ENCODE measurements at places on chromosomes 7 and 10.

DNA sequence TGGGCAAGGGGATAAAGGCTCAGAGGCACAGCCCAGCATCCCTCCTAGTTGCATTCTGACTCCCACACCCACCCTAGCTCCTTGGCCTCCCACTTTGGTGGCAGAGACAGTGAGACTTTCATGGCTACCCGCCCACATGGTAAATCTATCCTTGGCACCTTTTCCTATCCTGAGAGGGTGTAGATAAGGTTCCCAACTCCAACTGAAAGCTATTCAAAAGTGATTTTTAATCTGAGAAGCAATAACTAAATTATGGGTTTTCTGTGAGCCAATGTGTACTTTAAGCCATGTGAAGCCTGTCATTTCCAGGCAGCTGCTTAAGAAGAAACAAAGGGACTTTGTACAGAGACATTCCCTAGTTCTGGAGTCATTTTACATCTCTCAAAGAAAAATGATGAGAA, 9.1 kb downstream of the LAMB1 start:
- DNase-seq, result peak; percentile 39

DNA sequence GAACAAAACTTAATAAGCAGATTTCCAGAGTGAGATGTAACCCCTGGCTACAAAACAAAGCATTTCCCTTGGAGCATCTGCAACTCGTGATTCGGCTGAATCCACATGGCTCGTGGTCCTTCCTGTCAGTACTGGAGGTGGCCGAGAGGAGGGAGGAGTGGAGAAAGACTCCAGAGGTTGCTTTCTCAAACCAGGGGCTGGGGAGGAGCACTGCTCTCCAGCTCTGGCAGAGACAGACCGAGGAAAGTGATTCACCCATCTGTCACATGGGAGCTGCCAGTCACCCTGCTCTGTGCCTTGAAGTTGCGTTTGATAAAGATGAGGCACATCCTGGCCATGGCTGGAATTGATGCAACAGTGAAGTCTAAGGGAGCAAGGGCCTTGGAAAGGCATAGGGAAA, 72.7 kb downstream of the COL13A1 start:
- no peak for DNase-seq

DNA sequence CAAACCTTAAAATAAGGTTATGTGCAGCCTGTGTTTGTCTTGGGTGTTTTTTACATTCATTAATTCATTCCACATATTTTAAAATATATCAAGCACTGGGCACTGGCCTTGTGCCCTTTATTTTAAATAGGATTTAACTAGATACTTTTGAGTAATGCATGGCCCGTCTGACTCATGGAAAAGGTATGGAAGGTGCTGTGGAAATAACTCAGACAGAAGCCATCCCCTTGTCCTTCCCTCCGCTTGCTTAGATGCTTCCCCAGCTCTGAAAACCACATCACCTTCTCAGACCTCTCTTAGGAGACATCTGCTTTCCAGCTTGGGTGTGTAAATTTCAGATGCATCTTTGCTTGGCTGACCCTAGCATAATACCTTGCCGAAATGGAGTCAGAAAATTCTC, 30.5 kb downstream of the SLC18A2 start:
- DNase-seq, result no peak

DNA sequence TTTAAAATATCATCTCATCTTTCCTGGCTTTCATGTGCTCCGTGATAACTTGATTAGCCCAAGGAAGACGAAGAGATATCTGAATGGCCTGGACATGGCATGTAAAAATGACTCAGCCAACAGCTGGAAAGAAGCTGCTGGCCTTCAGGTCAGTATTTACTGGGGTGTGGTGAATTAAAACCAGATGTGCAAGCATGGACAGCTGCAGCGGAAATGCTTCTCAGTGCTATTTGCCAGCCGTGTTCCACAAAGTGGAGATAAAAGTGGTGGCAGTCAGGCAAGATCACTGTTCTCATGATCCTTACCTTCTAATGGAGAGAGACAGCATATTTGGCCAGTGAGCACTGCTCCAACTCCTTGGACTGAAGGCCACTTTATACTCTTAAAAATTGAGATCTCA, 203.1 kb upstream of the VSTM2A start:
- no peak for DNase-seq

DNA sequence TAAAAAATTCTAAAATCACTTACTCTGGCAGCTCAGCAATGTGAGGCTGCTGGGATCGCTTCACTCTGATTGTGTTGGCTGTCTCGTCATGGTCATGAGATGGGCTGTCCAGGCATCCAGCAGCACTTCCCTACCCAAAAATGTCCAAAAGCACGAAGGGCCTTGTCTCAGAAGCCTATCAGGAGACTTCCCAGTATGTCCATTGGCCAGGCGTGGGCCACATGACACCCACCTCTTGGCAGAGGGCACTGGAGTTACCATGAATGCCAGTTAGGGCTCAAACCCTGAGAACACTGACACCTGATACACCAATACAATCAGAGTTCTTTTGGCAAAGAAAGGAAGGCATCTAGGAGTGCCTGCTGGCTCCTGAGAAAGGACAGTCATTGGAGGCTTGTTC, 27.0 kb upstream of the GLI3 start:
- DNase-seq, result no peak

DNA sequence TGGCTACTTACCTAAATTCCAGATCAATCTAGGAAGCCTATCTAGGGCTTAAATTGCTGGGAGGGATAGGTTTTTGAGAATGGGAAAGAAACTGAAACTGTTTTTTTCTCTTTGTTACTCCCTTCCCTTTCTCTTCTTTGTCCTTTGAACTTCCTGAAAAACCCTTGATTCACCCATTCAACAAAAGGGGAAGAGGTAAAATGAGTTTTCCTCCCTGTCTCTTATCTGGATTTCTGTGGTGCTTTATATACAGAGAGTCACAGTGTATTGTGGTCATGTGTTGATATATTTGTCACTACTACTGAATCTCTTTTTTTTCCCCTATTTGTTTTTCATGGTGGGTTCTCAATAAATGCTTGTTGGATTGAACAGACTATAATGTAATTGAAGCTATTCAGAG, 19.8 kb upstream of the NUP205 start:
- no peak for DNase-seq

GRCh38 chr7:936386-937054, 18.0 kb downstream of the ADAP1 start:
- DNase-seq, result no peak

DNA sequence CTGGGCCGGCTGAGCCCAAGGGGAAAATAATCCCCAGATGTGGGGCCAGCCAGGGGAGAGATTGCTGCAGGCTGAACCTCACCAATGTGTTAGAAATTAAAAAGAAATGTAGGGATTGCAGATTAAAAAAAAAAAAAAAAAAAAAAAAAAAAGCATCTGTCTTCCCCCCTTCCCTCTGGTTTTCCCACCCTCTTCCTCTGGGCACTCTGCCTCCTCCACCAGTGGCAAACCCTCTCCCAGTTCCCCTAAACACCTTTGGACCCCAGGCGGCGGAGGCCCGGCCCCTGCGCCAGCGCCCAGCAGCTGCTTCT, 7.1 kb downstream of the MNX1 start:
- DNase-seq, result no peak

- DNase-seq, result no peak
These were observed 160.5 kb downstream of the AOAH start for GRCh38 chr7:36563706-36564327.

DNA sequence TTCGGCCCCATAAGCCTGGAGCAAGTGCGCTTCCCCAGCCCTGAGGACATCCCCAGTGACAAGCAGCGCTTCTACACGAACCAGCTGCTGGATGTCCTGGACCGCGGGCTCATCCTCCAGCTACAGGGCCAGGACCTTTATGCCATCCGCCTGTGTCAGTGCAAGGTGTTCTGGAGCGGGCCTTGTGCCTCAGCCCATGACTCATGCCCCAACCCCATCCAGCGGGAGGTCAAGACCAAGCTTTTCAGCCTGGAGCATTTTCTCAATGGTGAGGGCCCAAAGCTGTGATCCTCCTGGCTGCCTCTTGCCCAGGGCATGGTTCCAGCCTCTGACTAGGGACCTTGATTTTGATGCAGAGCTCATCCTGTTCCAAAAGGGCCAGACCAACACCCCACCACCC, 10.1 kb downstream of the IRF5 start:
- no peak for DNase-seq

GRCh38 chr10:95688648-95689047, 5.1 kb downstream of the TCTN3 start:
- no peak for DNase-seq

GRCh38 chr10:55750458-55750857, 610.6 kb downstream of the ZWINT start:
- no peak for DNase-seq

- DNase-seq, result no peak
These were observed 956.7 kb downstream of the CCSER2 start for GRCh38 chr10:85284778-85285770.

GRCh38 chr10:24360282-24361127, 151.6 kb downstream of the KIAA1217 start:
- peak; percentile 15 for DNase-seq

GRCh38 chr10:106898446-106898845, 266.1 kb downstream of the SORCS1 start:
- DNase-seq, result no peak

GRCh38 chr10:129935867-129936152, 28.3 kb downstream of the EBF3 start:
- DNase-seq, result peak; percentile 67

GRCh38 chr7:75033064-75033463, 40.5 kb downstream of the RCC1L start:
- no peak for DNase-seq

DNA sequence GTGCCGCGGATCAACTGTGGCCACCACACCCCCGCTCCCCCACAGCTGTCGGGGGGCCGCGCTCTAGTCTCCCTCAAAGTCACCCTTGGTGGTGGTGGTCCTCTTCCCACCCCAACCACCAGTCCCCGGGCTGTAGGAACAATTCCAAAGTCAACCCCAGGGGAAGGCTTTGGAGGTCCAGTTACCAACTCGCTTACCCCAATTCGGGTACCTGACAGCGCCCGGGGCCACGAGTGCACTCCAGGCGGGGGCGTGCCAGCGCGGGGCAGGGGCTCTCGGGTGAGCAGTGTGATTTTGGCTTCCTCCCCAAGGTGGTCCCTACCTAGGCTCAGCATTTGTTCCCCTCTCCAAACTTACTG, 584 bp upstream of the ZMIZ1 start:
- no peak for DNase-seq

DNA sequence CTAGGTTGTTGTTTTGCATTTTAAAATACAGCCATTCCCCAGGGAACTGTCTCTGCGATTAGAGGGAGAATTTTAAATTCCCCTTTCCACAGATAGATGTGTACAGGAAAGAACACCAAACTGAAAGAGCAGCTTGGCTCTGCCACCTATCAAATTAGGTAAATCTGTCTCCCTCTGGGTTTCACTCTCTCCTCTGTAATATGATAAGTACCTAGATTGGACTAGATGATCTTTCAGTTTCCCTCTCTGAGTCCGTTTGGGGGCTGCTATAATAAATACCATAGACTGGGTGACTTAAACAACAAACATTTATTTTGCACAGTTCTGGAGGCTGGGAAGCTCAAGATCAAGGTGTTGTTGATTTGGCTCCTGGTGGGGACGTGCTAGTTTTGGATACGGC, 186.0 kb downstream of the KIF20B start:
- DNase-seq, result no peak

DNA sequence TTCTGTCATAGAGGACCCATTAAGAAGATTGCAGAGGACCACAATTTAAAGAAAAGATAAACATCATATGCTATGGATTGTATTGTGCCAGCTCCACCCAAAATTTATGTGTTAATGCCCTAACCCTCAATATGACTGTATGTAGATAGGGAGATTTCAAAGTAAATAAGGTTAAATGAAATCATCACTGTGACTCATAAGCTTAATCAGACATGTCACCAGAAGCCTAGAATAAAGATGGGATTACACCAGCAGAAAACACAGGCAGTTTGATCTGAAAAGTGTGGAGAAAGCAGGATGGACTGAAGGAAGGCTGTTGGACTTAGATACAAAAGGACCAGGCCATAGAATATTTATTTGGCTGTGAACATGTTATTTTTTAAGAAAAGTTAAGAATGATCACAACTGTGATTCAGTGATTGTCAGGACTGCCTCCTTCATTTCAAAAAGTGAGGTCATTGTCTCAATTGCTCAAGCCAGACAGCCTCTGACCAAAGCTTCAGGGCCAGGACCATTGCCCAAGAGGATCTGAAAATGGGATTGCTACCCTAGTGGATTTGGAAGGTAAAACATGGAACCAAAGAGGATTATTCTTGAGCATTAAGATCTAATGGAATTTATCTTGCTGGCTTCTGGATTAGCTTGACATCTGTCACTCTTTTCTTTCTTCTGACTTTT, 270.8 kb upstream of the POM121L12 start:
- DNase-seq, result no peak

GRCh38 chr10:107790271-107790670, 625.8 kb upstream of the SORCS1 start:
- no peak for DNase-seq

- no peak for DNase-seq
These were observed 323.0 kb downstream of the GALNT17 start for GRCh38 chr7:71454981-71455380.

DNA sequence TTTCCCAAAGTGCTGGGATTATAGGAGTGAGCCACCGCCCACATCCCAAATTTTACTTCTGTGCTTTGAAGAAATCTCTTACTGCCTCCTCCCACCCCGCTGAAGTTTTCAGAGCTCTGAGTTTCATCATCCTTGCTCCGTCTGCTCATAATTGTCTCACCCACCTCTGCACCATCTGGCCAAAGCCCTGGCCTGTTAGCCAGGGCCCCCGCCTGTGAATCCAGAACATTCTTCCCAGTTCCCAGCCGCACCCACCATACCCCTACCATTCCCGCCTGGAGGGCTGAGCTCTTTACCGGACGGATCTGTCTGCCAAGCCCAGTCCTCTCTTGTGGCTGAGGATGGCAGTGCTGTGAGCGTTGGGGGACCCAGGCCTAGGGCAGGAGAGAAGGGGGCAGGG, 14.5 kb downstream of the SSC4D start:
- no peak for DNase-seq

DNA sequence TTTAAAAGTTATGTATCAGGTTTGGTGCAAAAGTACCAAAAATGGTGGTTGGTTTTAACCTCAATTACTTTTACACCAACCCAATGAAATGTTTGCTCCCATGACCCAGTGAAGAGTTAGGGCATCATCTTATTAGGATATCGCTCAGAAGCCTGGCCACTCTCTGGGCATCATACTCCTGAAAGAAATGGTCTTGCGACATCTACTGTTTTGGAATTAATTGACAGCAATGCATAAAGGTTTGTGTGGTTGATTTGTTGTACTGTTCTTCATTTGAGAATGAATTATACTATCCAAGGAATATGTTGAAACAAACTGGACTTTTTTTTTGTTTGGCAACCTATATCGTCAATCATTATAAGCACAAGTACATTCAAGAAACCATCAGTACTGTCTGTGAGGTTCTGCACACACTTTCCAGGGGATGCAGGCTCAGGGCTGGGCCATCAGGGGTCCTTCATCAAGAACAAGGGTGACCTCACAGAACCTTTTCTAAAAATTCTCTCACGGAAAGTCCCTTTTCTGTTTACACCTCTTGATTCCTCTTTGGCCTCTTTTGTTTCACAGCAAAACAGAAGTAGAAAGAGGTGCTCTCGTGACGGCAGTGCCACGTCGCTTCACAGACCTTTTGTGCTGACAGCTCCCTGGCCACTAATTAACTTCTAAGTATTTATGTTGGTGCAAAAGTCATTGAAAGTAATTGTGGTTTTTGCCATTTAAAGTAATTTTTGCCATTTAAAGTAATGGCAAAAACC, 117.2 kb upstream of the KLF6 start:
- no peak for DNase-seq
